ENCODE measurements at places on chromosomes 2 and 18.
A peak's percentile ranks its signal among the peaks of the same experiment; 100 is the strongest.

- H3K36me3 ChIP-seq: no peaks in the 10 kb centered on the region
- no peak for DNase-seq
- no peak overlapping the region for H3K4me3 ChIP-seq
- H3K27ac ChIP-seq: no peak overlapping the region
- H3K4me1 ChIP-seq: no peaks in the 10 kb centered on the region
Observed at GRCh38 chr2:148848146-148848545, 26.9 kb upstream of the KIF5C start.

- no peak overlapping the region for H3K4me3 ChIP-seq
- H3K27ac ChIP-seq: no peak overlapping the region
- H3K4me1 ChIP-seq: no peaks in the 10 kb centered on the region
- H3K36me3 ChIP-seq: no peaks in the 10 kb centered on the region
- no peaks in the 10 kb centered on the region for H3K27me3 ChIP-seq
Observed at GRCh38 chr18:53093636-53094035, 753.6 kb downstream of the DCC start.

DNA sequence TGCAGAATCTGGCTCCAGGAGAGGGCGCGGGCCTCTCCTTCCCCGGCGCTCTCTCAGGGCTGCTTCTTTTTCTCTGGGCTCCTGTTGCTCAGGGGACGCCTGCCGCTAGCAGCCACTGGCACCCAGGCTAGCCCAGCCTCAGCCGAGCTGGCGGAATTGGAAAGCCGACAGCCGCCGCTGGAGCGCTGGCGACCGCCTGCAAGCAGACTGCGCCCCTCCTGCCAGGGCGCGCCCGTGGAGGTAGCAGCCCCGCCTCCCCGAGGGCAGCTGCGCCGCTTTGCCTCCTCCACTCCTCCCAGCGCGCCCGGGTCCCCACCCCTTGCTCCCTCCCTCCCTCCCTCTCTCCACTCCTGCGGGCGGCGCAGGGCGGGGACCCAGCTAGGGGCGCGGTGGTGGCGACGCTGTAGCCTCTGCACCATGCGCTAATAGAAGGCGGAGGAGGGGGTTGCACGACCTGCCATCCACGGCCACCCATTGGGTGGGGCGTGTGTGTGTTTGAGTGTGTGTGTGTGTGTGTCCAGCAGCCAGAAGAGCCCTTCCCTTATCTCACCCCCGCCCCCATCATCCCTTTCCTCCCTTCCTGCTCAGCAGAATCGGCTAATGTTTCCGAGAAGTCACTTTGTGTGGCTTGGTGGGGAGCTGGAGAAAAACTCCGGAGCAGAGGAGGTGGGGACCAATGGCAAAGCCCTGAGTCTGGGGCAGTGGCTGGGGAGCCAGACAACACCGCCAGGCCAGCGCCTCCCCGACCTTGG is at the start of gene SCN9A:
Gene SCN9A (minus strand): TSS at position 209 of the 752 bp plus-strand sequence. CDS start 64,188 bp downstream, outside the sequence.
- H3K27ac ChIP-seq: peak within 1 kb of the TSS; percentile 89
- DNase-seq: peak; percentile 77
- peaks cover 8% of the 10 kb centered on the region for H3K36me3 ChIP-seq
- H3K4me1 ChIP-seq: peaks cover 48% of the 10 kb centered on the region
- H3K4me3 ChIP-seq: peak within 1 kb of the TSS; percentile 93
- H3K27me3 ChIP-seq: no peaks in the 10 kb centered on the region

- H3K27me3 ChIP-seq: peaks cover 10% of the 10 kb centered on the region
- no peaks in the 10 kb centered on the region for H3K4me1 ChIP-seq
Observed at GRCh38 chr2:218331745-218332144, 24.9 kb upstream of the CATIP start.

DNA sequence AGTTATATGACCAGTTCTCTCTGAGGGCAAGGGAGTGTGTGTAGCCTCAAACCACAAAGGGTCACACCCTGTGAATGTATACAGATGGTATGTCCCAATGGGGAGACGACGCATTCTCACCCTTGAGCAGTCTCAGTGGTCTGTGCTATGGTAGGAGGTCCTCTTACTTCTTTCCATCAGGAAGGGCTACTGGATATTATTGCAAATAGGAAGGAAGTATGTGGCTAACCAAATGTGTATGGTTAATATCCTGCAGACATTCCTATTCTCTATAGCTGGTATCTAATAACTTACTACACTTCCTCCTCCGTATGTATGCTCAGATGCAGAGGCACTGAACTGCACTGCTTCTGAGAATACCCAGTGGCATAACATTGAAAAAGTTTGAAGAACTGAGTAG is 306.7 kb upstream of the CCDC68 start:
- H3K36me3 ChIP-seq: peaks cover 50% of the 10 kb centered on the region
- DNase-seq: peak; percentile 78
- peaks cover 62% of the 10 kb centered on the region for H3K4me1 ChIP-seq
- peak overlapping the region; percentile 68 for H3K4me3 ChIP-seq
- H3K27me3 ChIP-seq: no peaks in the 10 kb centered on the region
- H3K27ac ChIP-seq: peak overlapping the region; percentile 89

- H3K27me3 ChIP-seq: peaks cover 22% of the 10 kb centered on the region
- H3K4me1 ChIP-seq: no peaks in the 10 kb centered on the region
- H3K4me3 ChIP-seq: no peak overlapping the region
- H3K27ac ChIP-seq: no peak overlapping the region
- DNase-seq: no peak
Observed at GRCh38 chr18:22098563-22098989, 70.8 kb upstream of the GATA6 start.

DNA sequence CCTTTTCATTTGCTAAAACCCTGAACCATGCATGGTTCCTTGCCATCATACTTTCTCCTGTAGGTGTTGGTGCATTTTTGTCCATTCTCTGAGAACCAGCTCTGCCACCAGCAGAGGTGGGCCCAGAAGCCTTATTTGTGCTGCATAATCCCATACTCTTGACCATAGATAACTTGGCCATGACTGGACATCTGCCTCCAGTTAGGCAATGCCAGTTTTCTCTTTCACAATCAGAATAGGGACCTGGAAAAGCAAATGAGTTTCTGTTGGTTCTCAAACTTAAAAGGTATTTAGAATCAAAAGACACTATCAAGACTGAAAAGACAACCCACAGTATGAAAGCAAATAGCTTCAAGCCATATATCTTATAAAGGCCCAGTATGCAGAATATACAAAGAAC is 167.3 kb downstream of the MAIP1 start:
- H3K27me3 ChIP-seq: peaks cover 11% of the 10 kb centered on the region
- no peaks in the 10 kb centered on the region for H3K36me3 ChIP-seq
- DNase-seq: no peak
- no peak overlapping the region for H3K4me3 ChIP-seq
- no peaks in the 10 kb centered on the region for H3K4me1 ChIP-seq

GRCh38 chr2:85974390-85974789 is 85.6 kb upstream of the ST3GAL5 start:
- no peak for DNase-seq
- no peak overlapping the region for H3K4me3 ChIP-seq
- H3K4me1 ChIP-seq: peaks cover 8% of the 10 kb centered on the region
- H3K27ac ChIP-seq: no peak overlapping the region
- H3K27me3 ChIP-seq: peaks cover 26% of the 10 kb centered on the region

- H3K36me3 ChIP-seq: no peaks in the 10 kb centered on the region
- no peak overlapping the region for H3K27ac ChIP-seq
- no peaks in the 10 kb centered on the region for H3K27me3 ChIP-seq
- H3K4me3 ChIP-seq: no peak overlapping the region
Observed at GRCh38 chr2:50658883-50659282, 373.0 kb downstream of the NRXN1 start.

- no peak overlapping the region for H3K4me3 ChIP-seq
- no peaks in the 10 kb centered on the region for H3K27me3 ChIP-seq
- H3K36me3 ChIP-seq: no peaks in the 10 kb centered on the region
Observed at GRCh38 chr2:140355511-140356090, 1575.4 kb upstream of the NXPH2 start.

DNA sequence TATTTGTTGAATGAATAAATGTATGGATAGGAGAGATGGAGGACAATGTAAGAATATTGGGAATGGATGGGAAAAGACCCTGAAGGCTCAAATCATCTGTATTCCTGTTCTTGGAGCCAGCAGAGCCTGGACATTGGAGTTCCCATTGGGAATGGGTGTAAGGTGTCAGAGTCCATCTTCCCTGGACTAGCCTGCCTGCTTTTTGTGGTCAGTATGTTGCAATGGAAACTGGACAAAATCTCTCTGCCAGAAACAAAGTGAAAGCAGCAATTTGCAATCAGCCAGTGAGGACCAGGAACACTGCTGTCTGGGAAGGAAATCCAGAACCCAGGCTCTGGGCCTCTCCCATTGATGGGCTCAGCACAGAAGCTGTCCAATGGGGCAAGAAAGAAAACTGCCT is 83.5 kb upstream of the SKOR2 start:
- no peak for DNase-seq
- no peak overlapping the region for H3K4me3 ChIP-seq
- peaks cover 5% of the 10 kb centered on the region for H3K36me3 ChIP-seq
- no peak overlapping the region for H3K27ac ChIP-seq
- peaks cover 8% of the 10 kb centered on the region for H3K27me3 ChIP-seq

- no peak overlapping the region for H3K27ac ChIP-seq
- DNase-seq: no peak
- no peak overlapping the region for H3K4me3 ChIP-seq
- H3K4me1 ChIP-seq: peaks cover 32% of the 10 kb centered on the region
- peaks cover 21% of the 10 kb centered on the region for H3K36me3 ChIP-seq
Observed at GRCh38 chr2:241279413-241279812, 36.1 kb downstream of the HDLBP start.

GRCh38 chr2:190819840-190820301 is 60.8 kb upstream of the GLS start:
- peak overlapping the region; percentile 45 for H3K4me3 ChIP-seq
- H3K27ac ChIP-seq: peak overlapping the region; percentile 56
- peak; percentile 77 for DNase-seq
- no peaks in the 10 kb centered on the region for H3K27me3 ChIP-seq

- no peaks in the 10 kb centered on the region for H3K36me3 ChIP-seq
- peaks cover 3% of the 10 kb centered on the region for H3K4me1 ChIP-seq
- H3K4me3 ChIP-seq: no peak overlapping the region
- H3K27ac ChIP-seq: no peak overlapping the region
- peaks cover 20% of the 10 kb centered on the region for H3K27me3 ChIP-seq
Observed at GRCh38 chr2:72103161-72103560, 44.5 kb downstream of the CYP26B1 start.

- H3K4me1 ChIP-seq: no peaks in the 10 kb centered on the region
- DNase-seq: no peak
- no peak overlapping the region for H3K27ac ChIP-seq
Observed at GRCh38 chr2:33929467-33929866, 330.4 kb upstream of the FAM98A start.

GRCh38 chr2:189411860-189412259 is 29.4 kb upstream of the WDR75 start:
- no peaks in the 10 kb centered on the region for H3K36me3 ChIP-seq
- H3K27me3 ChIP-seq: no peaks in the 10 kb centered on the region
- peaks cover 65% of the 10 kb centered on the region for H3K4me1 ChIP-seq

GRCh38 chr2:236408090-236408489 is 143.9 kb upstream of the ASB18 start:
- H3K27ac ChIP-seq: no peak overlapping the region
- no peaks in the 10 kb centered on the region for H3K36me3 ChIP-seq
- no peaks in the 10 kb centered on the region for H3K4me1 ChIP-seq

GRCh38 chr2:44932564-44933392 is 8.7 kb upstream of the SIX3 start:
- no peak overlapping the region for H3K27ac ChIP-seq
- peaks cover 74% of the 10 kb centered on the region for H3K27me3 ChIP-seq
- no peak overlapping the region for H3K4me3 ChIP-seq
- no peaks in the 10 kb centered on the region for H3K4me1 ChIP-seq
- DNase-seq: no peak

- peaks cover 21% of the 10 kb centered on the region for H3K4me1 ChIP-seq
- H3K4me3 ChIP-seq: no peak overlapping the region
- H3K27ac ChIP-seq: no peak overlapping the region
- peaks cover 28% of the 10 kb centered on the region for H3K36me3 ChIP-seq
- no peak for DNase-seq
- peaks cover 8% of the 10 kb centered on the region for H3K27me3 ChIP-seq
Observed at GRCh38 chr2:10940596-10940995, 28.9 kb downstream of the KCNF1 start.

- H3K4me3 ChIP-seq: no peak overlapping the region
- H3K4me1 ChIP-seq: no peaks in the 10 kb centered on the region
- no peaks in the 10 kb centered on the region for H3K36me3 ChIP-seq
- H3K27me3 ChIP-seq: no peaks in the 10 kb centered on the region
- no peak for DNase-seq
Observed at GRCh38 chr18:26999797-27000196, 134.3 kb upstream of the AQP4 start.

DNA sequence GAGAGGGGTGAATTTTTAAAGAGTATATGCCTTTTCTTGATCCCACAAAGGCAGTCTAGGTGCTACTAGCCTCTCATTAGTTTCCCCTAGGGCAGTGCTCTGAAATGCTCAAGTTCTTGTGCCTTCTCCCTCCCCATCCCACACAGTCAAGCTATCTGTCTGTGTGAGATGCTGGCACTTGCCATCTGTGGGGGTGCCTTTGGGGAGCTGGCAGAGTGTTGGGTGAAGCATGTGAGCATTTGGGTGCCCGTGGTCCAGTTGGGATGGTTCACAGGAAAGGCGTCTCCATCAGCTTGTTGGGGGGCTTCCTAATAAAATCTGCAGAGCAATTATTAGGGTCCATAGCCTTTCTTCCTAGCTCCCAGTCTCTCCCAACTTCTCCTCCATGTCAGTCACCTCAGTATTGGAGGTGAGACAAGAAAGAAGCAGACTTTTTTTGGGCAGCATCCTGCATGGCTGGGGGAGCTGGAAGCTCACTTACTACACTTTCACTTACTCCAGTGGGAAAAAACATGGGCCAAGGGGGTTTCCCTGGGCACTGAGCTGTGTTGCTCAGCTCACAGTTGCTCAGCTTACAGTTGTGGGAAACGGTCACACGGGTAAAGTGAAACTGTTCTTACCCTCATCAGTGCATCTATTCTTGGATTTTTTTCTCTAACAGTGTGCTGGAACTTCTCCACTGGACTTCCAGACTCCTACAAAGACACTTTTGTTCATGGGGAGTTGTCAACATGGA is 29.3 kb downstream of the COLEC11 start:
- no peak overlapping the region for H3K27ac ChIP-seq
- no peak for DNase-seq
- H3K4me1 ChIP-seq: peaks cover 11% of the 10 kb centered on the region
- H3K36me3 ChIP-seq: no peaks in the 10 kb centered on the region

DNA sequence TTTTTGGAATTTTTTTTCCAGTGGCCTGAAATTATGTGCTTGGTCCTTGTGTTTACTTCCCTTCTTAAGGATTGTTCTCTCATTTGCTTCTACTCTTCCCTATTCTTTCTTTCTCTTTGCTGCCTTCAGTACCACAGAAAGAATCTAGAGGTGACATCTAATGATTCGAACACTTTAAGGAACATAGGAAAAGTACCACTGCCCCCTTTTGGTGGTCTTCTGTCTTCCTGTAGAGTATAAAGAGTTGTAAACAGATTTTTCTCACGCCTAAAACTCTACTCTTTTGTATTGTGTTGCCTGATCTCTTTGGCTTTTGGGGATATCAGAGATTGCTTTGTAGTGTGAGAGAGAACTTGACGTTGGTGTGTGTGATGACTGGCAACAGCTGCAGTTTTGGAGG is 7.0 kb upstream of the SCTR start:
- no peak overlapping the region for H3K4me3 ChIP-seq
- no peaks in the 10 kb centered on the region for H3K36me3 ChIP-seq
- no peaks in the 10 kb centered on the region for H3K4me1 ChIP-seq
- H3K27ac ChIP-seq: no peak overlapping the region
